ENCODE measurements at places on chromosomes 1 and 21.

DNA sequence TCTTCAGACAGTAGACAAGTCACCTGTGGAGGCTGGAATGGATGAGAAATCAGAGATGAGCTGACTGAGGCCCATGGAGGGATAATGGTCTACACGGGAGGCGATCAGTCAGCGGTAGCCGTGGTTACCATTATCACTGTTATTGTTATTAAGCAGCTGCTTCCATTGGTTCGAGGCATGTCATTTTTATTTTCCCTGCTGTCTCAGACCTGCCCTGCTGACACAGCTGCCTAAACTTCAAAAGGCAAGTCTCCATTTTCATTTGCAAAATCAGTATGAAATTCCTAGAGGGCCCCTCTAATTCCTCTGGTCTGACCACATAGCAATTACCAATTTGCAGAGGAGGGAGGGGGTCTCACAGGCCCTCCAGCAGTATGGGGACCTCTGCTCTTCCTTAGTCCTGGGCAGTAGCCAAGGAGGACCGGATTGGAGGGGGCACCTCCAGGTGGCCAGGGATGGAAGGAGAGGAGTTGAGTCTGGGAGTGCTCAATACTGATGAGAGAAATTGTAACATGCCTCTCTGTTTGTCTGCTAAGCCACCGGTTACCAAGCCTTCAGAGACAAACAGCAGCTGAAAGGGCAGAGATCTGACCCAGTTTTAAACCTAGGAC is 184.2 kb downstream of the TRABD2B start:
- no peak for DNase-seq

GRCh38 chr1:180849031-180849775 is 63.5 kb upstream of the KIAA1614 start:
- no peak for DNase-seq

GRCh38 chr1:237247442-237247841 is 205.5 kb downstream of the RYR2 start:
- no peak for DNase-seq

DNA sequence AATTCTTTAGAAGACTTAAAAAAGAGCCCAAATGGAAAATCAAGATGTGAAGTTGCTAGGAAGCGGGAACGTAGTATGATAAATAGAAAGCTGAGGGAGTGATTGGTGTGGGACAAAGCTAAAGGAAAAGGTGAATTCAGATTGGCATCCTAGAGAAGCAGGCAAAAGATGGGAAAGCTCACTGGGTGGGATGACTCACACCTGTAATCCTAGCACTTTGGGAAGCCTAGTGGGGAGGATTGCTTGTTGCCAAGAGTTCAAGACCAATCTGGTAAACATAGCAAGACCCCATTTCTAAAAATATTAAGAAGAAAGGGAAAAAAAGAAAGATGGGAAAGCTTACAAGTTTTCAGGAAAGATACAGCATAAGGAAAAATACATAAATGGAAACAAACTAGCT is 1.8 kb downstream of the MRPS21 start:
- DNase-seq = no peak

DNA sequence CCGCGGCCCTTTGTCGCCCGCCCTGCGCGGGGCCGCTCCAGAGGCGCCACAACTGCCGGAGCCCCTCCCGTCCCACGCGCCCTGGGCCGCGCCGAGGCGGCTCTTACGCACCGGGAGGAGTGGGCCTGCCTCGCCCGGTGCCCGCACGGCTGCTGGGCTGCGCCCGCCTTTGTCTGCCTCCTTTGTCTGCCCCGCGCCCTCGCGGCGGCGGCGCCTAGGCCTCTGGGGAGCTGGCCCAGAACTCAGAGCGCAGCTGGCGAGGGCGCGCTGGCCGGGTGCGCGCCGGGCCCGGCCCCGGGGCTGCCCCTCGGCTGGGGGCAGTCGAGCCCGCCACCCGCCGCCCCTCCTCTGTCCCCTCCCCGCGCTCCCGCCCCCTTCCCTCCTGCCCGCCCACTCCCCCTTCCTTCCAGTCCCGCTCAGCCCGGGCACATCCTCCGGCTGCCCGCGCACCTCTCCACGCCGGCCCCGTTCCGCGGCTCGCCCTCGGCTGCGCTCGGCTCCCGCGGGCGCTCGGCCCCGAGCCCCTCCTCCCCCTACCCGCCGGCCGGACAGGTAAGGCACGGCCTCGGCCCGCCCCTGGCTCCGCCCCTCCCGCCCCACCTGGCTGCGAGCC is at the start of gene DRAXIN:
Gene DRAXIN (plus strand): TSS at position 409 of the 613 bp plus-strand sequence. CDS start 14,549 bp downstream, outside the sequence.
- no peak for DNase-seq

- no peak for DNase-seq
These were observed 709 bp downstream of the PRELP start for GRCh38 chr1:203476216-203476814.

GRCh38 chr1:225820522-225821120 is 10.7 kb downstream of the EPHX1 start:
- no peak for DNase-seq

GRCh38 chr1:192626366-192627179 is 9.4 kb upstream of the RGS13 start:
- DNase-seq = peak; percentile 31

DNA sequence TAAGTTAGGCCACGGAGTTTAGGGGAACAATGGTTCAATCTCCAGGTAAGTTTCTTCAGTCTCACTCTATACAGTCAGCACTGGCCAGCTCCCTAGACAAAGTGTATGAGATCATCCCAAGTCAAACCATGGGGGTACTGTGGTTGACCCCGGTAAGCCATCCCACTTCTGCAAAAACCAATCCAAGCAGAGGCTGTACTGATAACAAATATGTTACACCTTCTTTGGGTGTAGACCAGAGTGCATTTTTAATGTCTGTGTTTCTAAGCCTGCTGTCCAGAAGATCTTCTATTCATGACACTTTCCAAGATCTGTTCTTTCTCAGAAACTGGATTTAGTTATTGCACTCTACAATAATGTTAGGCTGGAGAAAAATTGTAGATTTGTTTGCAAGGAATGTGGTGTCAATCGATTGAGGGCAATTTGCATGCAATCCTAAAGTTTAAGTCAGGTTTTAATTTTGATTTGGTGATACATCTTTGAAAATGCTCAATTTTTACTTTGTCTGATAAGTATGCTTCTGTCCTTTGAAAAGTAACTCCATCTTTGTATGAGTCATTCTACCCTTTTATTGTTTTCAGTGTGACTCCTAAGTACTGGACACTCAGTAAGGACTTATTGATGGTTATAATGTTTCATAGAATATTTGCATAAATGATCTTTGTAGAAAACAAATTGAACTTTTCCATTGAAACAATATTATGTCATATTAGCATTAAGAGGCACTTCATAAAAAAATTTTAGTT is 152.4 kb downstream of the HLX start:
- DNase-seq = no peak

DNA sequence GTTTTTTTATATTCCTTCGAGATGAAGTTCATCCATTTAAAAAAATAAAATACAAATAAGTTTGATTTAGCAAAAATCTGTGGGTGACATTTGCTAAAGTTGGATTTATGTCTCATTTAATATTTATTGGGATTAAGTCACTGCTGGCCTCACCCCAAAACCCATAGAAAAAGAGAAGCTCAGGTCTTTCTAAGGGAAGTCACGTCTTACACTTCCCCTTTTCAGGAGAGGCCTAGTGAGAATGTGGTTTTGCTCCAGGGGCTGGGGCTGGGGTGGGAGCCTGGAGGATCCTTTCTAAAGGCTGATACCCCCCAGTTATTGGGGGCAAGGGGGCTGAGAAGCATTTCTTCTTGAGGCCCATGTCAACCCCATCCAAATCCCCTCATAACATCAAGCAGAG is 300.3 kb downstream of the DSCAM start:
- no peak for DNase-seq

DNA sequence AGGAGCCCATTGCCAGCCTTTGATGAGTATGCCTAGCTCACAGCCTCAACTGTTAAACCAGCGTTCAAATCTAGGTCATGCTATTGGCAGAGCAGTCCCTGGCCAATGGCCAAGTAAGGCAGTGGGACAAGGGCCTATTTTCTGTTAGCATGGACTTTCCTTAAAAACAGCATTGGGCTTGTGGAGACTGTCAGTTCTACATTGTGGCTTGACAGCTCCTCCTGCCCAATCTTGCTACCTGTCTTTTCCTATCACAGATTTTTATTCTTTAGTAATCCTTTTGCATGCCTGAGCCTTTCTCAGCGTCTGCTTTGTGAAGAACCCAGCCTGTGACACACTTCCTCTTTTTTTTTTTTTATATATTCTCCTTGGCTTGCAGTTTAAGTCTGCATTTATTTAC is 56.4 kb downstream of the DIP2A start:
- DNase-seq = peak; percentile 83

- no peak for DNase-seq
These were observed 7.3 kb upstream of the DEDD start for GRCh38 chr1:161139766-161140165.

DNA sequence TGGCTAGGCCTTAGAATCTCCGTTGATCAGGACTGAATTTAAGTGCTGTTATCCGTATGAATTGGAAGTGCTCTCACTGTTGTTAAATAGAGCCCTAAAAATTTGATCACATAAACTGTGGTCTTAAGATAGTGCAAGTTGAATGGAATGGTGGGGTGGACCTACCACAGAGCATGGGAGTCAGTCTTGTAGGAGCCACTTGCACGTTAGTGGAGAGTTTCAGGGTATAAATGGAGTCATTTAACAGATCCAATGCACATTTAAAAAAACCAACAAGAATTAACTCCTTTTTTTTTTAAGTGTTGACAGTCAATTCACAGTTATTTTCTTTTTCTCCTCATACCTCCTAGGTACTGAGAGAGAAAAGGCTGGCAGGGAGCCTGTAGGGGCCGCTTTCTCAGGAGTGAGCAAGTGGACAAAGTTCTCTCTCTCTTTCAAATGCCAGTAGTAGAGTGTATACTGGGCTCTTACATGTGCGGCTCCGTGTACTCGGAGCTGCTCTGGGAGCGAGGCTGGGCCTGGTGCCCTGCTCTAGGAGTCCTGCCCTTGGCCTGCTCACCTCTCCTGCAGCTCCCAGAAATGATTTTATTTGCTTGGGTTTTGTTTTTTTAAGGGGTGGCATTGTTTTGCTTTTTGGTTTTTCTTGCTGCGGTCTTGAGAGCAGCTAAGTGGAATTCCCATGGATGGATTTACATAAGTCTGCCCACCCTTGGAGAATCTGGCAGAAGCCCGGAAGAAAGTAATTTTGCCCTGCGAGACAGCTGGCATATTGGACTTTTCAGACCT is 91.3 kb downstream of the ATP5PO start:
- no peak for DNase-seq

GRCh38 chr21:39845571-39846130 is 21.6 kb upstream of the PCP4 start:
- no peak for DNase-seq

DNA sequence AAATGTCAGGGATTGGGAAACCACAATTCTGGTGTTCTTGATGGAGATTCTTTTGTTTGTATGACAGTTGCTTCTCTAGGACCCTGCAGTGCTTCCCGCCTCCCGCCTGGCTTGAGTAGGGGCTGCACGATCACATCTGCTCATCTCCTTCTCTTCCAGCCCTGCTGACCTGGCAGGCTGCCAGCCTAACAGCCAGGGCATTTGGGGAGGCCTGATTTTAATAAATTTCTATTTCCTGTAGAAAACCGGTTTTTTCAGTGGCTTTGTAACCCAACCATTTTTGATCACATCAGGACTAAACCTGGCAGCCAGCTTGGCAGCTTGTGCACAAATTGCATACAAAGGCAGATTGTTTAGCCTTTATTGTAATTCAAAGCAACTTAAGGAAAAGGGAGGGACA is 78.9 kb downstream of the UBE2U start:
- peak; percentile 49 for DNase-seq

- DNase-seq = no peak
These were observed 78.1 kb upstream of the B3GALT2 start for GRCh38 chr1:193264313-193265065.

- DNase-seq = no peak
These were observed 13.0 kb upstream of the ARHGEF16 start for GRCh38 chr1:3441410-3441847.

DNA sequence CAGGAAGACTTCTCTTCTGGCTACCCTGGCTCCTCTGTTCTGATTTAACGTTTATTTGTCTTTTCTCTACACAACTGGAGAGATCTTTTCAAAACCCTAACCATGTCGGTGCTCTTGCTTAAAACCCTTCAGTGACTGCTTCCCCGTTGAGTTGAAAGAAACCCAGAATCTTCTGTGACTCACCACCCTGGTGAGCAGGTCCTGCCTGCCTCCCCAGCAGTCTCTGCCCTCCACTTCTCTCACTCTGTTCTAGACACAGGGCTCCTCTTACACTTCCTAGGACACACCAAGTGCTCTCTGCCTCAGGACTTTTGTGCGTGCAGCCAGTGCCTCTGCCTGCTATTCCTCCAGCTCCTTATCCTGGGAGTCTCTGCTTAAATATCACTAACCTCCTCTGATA is 131.4 kb downstream of the IER5 start:
- DNase-seq = no peak

- DNase-seq = no peak
These were observed 42.3 kb downstream of the DUSP10 start for GRCh38 chr1:221699577-221699976.

- no peak for DNase-seq
These were observed 422.2 kb upstream of the DEPDC1 start for GRCh38 chr1:68919075-68919474.

GRCh38 chr21:46115441-46116188 is 17.7 kb downstream of the COL6A2 start:
- DNase-seq = no peak

DNA sequence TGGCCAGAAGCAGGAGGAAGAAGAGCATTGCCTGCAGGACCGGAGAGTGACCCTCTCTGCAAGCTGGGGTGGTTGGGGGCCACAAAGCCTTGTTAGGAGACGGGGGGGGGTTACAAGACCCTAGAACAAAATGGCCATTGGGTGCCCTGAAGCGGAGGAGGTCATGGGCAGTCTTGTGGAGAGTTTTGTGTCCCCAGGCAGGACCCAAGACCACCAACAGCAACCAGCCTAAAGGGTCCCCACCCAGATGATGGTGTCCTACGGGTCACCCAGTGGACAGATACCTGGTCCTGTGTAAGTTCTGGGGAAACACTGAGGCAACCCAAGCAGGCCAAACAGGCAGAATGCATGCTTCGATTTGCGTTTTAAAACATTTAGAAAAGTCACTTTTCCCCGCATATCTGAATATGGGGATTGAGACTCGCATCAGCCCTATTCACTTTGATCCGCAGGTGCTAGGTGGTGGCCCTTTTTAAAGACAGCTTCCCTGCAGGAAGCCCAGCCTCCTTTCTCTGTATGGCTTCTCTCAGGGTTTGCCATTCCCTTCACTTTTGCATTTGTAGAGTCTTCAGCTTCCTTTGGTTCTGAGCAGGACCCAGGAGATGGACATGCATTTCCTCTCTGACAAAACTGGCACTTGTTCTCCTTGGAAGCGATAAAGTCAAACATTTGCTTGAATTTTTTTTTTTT is 21.1 kb downstream of the GNG4 start:
- DNase-seq = no peak

GRCh38 chr1:57591842-57592241 is 168.0 kb upstream of the DAB1 start:
- DNase-seq = no peak

DNA sequence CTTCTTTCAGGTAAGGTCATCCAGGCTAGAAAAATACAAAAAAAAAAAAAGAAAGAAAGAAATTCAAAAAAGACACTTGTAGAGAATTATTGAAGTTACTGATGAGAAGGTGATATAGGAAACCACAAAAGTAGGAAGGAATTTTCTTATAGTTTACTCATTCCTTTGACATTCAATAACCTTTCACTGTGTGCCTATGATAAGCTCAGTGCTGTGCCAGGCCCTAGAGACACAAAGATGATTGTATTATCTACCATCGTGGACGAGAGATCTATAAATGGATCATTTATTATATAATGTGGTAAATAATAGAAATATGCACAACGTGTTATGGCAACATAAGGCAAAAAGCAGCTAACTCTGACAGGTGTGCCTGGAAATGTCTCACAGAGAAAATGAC is 109.6 kb upstream of the NGF start:
- DNase-seq = no peak

GRCh38 chr1:73593364-73593763 is 604.6 kb downstream of the LRRIQ3 start:
- no peak for DNase-seq
